IPS DF 19.7 (cell line): ENCODE measurements at places on chromosomes 13 and 19.

- no peak for DNase-seq
Measured at GRCh38 chr13:80118506-80118905, 222.4 kb downstream of the SPRY2 start.

DNA sequence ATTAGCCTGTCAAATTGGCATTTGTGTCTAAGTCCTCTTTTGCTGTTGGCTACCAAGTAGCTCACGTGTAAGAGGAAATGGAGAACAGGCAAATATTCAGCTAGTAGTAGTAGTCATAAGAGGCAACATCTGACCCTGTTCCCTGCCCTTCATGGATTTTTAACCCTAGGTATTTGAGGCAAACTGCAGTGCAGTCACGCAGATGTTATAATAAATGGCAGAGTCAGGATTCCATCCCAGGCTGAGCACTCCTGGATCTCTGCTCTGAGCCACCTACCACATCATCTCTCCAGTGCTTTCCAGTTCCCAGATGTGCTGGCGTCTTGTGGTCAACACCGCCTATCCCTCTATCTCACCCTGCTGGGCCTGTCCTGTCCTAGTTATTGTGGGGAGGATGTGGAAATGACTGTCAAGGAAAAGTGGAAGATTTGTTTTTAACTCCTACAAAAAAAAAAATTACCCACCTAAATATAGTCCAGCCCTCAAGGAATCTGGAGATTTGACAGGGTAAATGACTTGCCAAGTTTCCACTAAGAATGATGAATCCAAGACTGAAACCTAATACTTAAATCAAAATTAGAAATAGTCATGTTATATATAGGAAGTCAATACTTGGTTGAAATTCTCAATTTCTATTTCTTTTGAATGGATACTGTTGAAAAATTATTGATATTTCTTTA lies 322.9 kb downstream of the GPC6 start:
- DNase-seq = no peak

DNA sequence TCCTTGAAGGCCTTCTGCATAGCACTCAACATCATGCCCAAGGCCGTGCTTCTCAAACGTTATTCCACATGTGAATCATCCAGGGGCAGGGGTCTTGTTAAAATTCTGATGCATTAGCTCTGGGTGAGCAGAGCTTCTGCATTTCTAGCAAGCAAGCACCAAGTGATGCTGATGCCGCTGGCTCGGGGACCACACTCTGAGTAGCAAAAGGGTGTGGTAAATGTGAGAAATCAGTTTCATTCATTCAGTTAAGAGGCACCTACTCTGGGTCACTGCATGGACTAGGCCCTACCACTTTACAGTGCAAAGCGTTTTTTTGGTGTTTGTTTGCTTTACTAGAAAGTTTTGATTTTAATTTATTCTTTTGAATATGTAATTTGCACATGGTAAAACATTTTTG lies 7.2 kb downstream of the KRTDAP start:
- no peak for DNase-seq

DNA sequence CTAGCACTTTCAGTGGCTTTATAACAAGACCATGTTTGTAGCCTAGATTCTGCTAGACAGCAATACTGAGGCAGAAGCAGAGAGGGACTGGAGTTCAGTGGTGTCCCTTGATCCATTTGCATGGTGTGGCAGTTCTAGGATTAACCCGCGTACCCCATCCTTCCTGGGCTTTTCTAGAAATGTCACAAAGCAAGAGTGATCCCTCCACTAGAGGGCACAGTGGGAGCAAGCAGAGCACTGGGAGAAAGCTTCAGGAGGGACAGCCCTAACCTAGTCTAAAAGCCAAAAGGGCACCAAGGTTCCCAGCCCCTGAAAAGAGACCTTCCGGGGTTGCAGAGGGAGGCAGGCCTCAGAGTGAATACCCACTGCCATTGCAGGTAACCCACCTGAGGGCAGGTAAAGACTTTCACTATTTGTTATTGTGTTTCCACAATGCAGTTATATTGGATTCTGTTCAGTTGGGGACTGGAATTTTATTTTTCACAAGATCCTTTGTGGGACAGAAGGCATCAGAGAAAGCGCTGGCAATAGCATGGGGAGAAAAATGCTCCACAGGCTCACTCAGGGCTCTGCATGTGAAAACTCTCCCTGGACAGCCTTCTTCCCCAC lies 170.6 kb downstream of the FLT1 start:
- peak; percentile 38 for DNase-seq

- DNase-seq = no peak
Measured at GRCh38 chr19:32864318-32865007, 5.1 kb downstream of the SLC7A9 start.

GRCh38 chr19:49338691-49339300 lies 3.6 kb downstream of the CD37 start:
- no peak for DNase-seq

- DNase-seq = no peak
Measured at GRCh38 chr19:48085076-48085475, 25.5 kb downstream of the PLA2G4C start.

DNA sequence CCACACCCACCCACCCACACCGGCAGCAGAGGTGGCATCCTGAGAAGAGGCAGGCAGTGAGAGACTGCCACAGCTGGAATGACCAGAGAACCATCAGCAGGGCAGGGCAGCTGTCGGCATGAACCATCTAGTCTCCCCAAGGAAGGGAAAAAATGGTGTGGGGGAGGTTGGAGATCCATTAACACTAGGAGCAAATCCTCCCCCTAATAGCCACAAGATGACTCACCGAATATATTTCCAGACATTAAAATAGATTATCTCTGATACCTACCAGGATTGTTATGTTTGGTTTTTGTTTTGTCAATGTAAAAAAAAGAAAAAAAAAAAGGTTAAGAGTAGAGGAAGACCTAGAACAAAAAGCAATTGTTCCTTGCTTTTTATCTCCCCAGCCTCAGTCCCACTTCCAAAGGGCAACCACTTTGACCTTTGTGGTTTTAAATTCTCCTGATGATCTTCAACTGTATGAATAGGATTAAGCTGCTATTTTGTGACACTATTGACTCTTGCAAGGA lies 34.2 kb downstream of the THSD1 start:
- DNase-seq = no peak

GRCh38 chr19:800360-801029 lies 3.2 kb downstream of the PTBP1 start:
- no peak for DNase-seq

DNA sequence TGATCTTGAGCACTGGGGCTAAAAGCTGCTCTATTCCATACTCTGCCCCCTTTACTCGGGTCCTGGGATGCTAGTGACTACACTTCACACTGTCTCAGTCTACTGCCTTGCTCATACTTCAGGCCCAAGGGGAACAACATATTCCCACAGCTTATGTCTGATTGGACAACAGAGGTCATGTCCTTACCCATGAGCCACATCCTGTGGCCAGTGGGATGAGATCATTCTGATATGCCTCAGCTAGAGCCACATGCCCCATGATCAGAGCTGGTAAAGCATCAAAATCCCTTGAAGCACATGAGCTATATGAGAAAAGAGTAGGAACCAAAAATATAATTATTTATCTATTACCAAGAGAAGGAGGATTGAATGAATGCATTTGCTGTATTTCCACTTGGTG lies 290.1 kb upstream of the TSHZ3 start:
- DNase-seq = no peak

GRCh38 chr19:5683177-5683886 lies 2.5 kb downstream of the HSD11B1L start:
- DNase-seq = no peak

- DNase-seq = no peak
Measured at GRCh38 chr19:44943801-44944249, 1.8 kb downstream of the APOC4 start.

DNA sequence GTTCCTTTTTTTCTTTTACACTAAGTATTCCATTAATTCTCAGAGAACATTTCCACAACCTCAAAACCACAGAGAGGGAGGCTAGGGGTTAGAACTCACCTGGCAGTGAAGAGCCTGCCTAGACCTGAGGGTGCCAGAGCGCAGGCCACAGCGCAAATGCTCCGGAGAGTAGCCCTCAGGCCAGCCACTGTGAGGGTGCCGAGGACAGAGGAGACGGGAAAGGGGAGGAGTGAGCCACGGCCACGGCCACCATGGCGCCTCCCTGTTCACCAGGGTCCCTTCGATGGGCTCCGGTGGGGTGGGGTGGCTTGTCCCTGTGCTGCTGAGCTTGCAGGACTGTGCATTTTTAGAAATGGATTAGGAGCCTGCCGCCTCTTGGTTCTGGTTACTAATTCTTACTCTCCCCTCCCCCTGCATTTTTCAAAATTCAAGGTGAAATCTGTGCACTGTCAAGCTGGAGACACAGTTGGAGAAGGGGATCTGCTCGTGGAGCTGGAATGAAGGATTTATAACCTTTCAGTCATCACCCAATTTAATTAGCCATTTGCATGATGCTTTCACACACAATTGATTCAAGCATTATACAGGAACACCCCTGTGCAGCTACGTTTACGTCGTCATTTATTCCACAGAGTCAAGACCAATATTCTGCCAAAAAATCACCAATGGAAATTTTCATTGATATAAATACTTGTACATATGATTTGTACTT lies 58.8 kb downstream of the GGACT start:
- DNase-seq = no peak
